ENCODE measurements at places on chromosomes 3 and 15.

DNA sequence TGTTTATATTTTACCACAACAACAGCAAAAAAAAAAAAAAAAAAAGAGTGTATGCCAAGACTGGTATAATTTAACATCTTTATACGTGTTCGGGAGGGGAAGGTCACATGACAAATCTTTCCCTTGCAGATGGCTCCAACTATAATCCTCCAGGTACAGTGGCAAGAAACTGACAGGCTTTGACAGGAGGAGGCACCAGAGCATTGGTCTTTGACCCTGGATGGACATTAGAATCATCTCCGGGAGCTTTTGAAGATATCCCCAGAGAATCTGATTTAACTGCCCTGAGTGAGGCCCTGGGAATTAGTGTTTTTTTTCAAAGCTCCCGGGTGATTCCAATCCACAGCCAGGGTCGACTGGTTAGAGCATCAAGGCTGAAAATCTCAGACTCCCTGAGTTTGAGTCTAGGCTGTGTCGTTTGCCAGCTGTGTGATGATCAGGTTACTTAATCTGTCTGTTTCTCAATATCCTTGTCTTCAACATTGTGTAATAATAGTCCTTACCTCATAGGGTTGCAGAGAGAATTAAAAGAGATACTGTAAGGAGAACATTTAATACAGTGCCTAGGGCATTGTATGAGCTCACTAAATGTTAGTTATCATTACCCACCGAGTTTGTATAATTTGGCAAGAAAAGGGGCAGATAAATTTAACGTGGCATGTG is 8.9 kb upstream of the SEMA5B start:
- no peak for DNase-seq

GRCh38 chr15:74171965-74172541 is 1.5 kb upstream of the ISLR start:
- DNase-seq: no peak

GRCh38 chr3:123156276-123156995 is 45.3 kb upstream of the SEC22A start:
- DNase-seq: no peak

DNA sequence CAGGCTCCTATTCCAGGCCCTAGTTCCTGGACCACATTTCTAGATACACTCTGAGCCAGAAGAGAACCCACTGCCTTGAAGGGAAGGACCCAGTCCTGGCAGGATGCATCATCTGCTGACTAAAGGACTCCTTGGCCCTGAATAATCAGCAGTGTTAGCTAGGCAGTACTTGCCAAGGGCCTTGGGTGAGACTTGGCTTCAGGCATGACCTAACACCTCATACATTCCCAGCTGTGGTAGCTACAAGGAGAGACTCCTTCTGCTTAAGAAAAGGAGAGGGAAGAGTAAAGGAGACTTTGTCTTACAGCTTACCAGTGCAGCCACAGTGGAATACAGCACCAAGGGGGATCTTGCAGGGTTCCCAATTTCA is 26.4 kb downstream of the PEAK1 start:
- no peak for DNase-seq

DNA sequence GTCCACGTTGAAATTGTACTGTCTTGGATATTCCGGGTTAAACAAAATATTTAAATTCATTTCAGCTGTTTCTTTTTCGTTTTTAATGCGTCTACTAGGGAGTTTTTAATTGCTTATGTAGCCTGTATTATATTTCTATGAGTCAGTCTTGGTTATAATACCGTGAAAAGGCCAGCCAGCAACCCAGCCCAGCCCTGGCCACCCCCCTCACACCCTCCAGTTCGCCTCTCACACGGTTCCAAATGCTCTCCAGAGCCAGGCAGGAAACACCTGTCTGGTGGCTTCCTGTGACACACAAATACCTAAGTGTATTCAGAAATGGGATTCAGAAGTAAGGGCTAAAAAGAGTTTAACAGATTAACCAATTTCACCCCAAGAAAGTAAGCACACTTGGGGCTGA is 4.4 kb downstream of the SH3BP5 start:
- DNase-seq: peak; percentile 30

- no peak for DNase-seq
These were observed 225.8 kb downstream of the CGGBP1 start for GRCh38 chr3:87833039-87833377.

GRCh38 chr15:62545467-62546227 is 380.6 kb upstream of the C2CD4B start:
- no peak for DNase-seq

DNA sequence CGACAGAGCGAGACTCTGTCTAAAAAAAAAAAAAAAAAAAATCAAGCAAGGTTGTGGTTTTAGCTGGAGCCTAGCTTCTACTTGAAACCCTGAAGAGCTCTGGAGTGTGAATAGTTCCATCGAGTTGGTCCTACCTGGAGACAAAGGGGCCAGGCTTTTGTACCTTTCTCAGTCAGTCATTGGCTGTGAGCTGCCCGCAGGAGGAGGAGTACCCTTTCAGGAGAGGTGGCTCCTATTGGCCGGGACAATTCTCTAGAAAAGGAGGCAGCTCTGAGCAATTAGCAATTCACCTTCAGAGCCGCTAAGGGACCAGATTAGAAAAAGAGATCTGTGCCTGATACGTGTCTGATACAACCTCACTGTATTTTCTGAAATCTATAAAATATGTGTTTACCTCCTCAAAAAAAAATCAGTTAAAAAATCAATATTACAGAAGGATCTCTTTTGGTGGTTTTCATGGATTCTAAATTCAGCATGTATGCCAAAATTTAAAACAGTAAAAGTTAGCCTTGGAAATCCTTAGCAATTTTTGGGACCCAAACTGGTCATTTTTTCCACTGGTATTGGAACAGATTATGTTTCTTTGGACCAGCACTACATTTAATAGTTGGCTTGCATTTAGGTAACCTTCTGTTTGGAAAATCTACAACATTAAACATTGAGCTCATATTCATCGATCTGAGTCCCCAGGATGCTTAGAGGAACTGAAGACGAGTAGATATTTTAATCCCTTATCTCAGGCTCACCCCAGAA is 29.7 kb upstream of the PDCD6IP start:
- no peak for DNase-seq

DNA sequence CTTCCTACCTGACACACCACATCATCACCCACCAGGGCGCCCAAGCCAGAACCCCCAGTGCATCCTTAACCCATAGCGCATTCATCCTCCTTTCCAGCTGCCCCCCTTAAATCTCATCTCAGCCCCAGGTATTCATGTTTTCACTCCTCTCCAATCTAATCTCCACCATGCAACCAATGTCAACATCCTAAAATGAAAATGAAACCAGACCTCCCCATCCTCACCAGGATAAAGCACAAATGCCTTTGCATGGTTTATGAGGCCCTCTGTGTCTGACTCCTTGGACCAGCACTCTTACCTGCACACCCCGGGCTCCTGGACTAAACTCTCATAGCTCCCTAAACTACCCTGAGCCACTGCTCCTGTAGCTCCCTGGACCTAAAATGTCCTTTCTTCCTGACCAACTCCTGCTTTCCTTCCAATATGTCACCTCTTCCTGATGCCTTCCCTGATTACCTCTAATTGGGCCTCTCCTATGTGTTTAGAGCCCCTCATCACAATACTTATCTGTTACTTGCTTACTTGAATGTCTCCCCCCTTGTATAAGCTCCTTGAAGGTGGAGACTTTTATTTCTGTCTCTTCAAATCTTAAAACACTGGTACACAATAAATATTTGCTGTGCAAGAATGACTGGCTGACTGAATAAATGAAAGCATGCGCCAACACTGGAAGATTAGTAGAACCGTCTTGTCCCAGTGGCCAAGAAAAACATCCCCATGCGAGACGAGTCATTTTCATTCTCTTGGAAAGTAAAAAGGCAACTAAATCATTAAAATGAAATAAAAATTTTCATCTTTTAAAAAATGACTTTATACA is 142.5 kb downstream of the XXYLT1 start:
- no peak for DNase-seq

- DNase-seq: no peak
These were observed 67.2 kb downstream of the LPP start for GRCh38 chr3:188220988-188221818.

GRCh38 chr15:73275862-73276261 is 92.9 kb downstream of the HCN4 start:
- no peak for DNase-seq

- no peak for DNase-seq
These were observed 101.1 kb upstream of the ICE2 start for GRCh38 chr15:60580073-60580472.

DNA sequence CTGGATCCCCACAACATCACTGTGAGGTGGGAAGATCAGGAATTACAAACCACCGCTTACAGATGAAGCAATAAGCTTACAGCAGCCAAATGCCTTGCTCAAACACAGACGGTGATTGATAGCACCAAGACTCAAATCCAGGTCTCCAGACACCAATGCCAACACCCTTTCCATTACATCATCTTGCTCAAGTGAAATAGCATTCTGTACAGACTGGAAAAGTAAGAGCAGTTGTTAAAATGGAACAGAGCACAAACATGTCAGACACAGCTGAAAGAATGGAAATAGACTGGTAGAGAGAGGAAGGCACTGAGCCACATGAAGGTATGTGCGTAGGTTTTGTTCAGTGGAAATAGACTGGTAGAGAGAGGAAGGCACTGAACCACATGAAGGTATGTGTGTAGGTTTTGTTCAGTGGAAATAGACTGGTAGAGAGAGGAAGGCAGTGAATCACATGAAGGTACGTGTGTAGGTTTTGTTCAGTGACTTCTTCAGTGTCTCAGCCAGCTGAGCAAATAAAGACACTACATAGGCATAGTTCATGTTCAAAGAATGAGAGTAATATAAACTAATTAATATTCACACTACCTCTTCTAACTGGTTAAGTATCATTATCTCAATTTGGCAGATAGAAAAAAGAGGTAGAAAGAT is 15.6 kb downstream of the CLDN1 start:
- DNase-seq: no peak

GRCh38 chr3:62229211-62229610 is 144.1 kb downstream of the FEZF2 start:
- no peak for DNase-seq

DNA sequence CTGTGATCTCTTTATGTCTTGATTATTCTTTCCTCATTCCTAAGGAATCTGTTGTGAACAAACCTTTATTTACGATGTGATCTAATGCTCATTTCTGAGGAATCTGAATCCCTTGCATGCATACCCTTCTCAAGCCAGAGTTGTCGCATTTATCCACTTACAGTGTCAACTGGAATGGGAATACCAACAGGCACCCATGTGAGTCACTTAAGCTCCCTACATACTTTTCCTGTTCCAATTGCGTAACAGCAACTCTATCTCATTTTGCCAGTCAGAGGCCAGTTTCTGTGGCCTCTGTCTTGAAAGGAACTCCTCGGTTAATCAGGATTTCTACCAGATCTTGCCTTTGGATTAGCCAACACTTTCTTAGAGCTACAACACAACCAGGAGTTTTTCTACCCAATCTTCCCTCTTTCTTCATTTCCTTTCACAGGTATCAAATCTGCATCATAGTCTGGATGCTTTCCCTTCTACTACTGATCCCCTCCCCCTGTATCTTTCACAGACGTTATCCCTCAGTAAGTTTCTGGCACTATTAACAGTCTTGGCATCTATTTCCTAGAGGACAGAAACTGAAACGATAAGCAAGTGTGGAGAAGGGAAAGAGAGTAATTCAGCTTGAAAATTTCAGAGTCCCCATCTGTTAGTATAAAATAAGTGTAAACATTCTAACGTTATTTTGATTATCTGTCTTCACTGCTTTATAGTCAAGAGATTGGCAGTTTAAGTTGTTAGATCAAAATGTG is 66.8 kb upstream of the BCHE start:
- DNase-seq: no peak

- no peak for DNase-seq
These were observed 201.2 kb downstream of the ADAMTSL3 start for GRCh38 chr15:83854950-83855707.

GRCh38 chr3:174125267-174125824 is 727.8 kb downstream of the NLGN1 start:
- DNase-seq: no peak

- DNase-seq: no peak
These were observed 72.0 kb upstream of the MAP4 start for GRCh38 chr3:48088056-48088748.

DNA sequence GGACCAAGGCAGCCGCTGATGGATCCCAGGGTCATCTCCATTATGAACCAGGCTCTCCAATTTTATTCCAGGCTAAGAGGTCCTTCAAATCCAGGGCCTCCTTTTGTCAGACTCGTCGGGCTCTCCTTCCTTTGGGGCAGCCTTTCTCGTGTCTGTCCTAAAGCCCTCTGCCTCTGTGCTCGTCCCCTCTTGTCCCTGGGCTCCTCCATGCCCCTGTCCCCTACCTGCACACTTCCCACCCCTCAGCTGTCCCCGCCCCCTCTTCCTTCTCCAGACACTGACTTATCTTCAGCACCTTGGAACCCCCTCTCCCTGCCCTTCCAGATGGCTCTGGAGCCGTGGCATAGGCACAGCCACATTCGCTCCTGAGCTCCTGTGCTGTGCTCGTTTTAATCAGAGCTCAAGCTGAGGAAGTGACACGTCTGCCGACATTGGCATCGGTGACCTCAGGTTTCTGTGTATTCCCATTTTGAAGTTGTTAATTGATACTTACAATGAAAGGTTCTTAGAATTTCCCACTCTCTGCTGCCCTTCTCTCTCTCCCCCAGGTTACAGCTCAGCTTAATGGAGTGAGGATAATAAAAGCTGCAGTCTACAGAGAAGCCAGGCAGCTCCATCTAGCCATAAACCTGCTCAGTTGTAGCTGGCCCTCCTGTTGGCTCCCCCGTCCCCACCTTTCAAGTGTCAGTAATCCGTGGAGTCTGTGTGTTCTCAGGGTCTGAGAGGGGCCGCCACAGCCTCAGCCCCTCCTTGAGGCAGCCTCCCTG is 51.1 kb upstream of the SEC22A start:
- DNase-seq: no peak

GRCh38 chr15:85961821-85962220 is 117.8 kb upstream of the AGBL1 start:
- no peak for DNase-seq

GRCh38 chr3:105905328-105905727 is 36.5 kb upstream of the CBLB start:
- no peak for DNase-seq

DNA sequence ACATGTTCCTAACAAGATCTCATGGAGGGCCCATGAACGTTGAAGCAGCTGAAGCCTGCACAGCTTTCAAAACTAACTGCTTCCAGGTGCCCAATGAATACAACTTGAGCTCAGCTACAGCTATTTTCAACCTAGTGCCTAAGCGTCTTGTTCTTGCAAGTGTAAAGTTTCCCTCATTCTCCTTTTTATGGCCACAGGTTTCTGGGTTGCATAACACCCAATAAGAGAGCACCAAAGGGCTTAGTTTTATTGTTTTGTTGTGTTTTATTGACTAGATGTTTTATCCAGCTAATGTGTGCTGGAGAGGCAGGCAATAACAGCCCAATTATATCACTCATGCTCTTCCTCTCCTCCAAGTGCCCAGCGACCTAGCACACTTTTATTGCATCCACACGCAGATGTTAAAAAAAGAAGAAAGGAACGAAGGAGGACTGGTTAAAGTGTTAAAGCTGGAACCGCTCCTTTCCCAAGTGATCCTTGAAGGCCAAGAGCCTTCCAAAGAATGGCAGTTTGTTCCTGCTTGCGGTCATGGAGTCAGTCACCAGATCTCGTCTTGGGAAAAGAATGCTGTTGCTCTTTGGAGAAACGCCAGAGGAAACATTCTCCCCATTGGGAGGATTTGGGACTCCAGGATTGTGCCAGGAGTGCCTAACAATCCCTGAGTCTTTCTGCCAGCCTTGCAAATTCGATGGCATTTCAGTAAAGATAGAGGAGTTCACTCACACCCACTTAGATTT is 156.9 kb downstream of the MEX3B start:
- DNase-seq: no peak

- DNase-seq: no peak
These were observed 1.5 kb downstream of the CYP1A1 start for GRCh38 chr15:74723754-74724334.

GRCh38 chr15:74502301-74502700 is 38.7 kb upstream of the ARID3B start:
- no peak for DNase-seq

All from stimulated activated naive CD8-positive, alpha-beta T cell treated with anti-CD3 and anti-CD28 coated beads, Interleukin-15, Interleukin-2, amounts not matched to agents 100 U/mL and 50 U/mL, for 24 hours (primary cell).